ENCODE measurements at places on chromosomes 13 and 19.

GRCh38 chr13:43364210-43365038 lies 341.0 kb downstream of the DNAJC15 start:
- DNase-seq: peak; percentile 84

DNA sequence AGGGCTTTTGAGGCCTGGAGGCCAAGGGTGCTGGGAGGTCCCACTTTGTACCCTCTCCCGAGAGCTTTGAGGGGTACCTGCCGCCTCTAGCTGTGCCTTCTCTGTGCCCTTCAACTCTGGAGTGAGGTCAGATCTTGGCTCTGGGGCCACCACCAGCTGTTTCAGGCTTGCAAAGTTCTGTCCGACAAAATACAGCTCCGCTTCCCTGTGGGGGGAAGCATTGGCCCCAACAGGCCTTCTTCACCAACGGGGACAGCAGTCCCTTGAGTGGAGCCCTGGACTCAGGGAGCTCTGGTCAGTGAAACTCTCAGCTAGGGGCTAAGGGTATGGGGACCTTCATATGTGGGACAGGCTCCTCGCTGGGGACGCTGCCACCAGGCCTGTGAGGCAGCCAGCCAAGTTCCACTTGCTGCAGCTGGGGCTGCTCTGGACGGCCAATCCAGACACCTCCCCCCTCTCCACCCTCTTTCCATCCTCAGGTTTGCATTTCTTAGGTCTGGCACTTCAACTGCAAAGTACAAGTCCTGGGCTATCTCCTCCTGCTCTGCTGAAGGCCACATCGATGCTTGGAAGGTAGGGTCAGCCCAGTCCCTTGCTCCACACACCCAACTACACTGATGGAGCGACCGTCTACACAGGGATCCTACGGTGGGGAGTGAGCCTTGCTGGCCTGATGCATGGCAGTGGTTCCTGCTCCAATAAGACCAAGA lies 46.8 kb downstream of the C13orf46 start:
- DNase-seq: no peak

DNA sequence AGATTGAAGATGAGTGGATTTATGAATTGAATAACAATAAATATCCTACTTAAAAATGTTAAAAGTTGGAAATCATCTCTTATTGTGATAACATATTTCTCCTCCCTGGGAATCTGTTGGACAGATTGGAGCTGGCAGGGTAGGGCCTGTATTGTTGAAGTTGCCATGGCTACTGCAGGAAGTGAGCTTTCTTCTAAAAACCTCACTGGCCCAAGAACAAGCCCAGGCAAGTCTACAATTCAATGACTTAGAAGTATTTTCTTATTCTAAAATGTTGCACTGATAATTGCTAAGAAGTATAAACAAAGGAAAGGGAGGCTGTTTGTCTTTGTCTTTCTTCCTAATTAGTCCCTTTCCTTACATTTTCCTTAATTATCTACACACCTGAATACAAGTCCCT lies 112.1 kb downstream of the DLEU7 start:
- no peak for DNase-seq

DNA sequence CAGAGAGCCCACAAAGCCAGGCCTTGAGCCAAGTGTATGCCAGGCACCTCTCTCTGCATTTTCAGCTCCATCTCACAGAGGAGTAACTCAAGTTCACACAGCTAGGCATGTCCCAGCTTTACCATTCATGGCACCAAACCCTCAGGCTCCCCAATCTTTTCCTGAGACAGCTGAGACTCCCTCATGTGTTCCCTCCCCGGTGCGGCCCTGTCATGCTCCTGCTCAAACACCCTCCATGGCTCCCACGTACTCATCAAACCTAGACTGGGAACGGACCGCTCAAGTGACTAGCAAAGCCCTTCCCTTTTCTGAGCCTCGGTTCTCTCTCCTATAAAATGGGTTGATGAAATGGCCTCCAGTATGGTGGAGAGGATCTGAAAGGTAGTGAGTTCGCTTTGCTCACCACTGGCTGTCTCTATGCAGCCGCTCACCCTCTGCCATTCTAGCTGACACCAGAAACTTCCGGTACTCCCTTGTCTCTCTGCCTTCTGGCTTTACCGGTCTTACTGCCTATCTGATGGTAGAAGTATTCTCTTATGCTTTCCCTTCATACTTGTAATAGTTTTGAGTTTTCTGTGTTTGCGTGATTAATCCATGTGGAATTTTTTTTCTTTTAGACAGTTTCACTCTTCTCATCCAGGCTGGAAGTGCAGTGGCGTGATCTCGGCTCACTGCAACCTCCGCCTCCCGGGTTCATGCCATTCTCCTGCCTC lies 7.8 kb upstream of the SLC44A2 start:
- peak; percentile 90 for DNase-seq

DNA sequence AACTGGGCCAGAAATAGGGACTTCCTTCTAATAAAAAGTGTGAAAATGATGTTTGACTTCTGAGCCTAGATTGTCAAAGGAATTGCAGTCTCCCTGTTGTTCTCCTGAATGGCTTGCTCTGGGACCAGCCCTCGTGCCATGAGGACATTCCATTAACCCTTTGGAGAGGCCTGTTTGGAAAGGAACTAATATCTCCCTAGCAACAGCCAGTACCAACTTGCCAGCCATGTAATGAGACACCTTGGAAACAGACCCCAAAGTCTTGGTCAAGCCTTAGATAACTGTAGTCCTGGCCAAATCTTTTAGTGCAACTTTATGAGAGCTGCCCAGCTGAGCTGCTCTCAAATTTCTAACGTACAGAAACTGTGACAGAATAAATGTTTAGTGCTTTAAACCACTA lies 8.2 kb upstream of the SIAH3 start:
- DNase-seq: no peak

- DNase-seq: peak; percentile 29
These were observed 322.8 kb upstream of the EDNRB start for GRCh38 chr13:78241278-78241919.

- DNase-seq: peak; percentile 57
These were observed at the start of gene TRPM4 for GRCh38 chr19:49157445-49158224. Gene TRPM4 (plus strand): TSS chr19:49157792. CDS start chr19:49157867, 75 bp downstream.

- DNase-seq: no peak
These were observed 221.9 kb upstream of the PCDH17 start for GRCh38 chr13:57409656-57410055.

GRCh38 chr13:32956595-32956933 lies 59.7 kb upstream of the KL start:
- DNase-seq: no peak

- DNase-seq: peak; percentile 21
These were observed 27.6 kb downstream of the DNAJC3 start for GRCh38 chr13:95704510-95704909.

DNA sequence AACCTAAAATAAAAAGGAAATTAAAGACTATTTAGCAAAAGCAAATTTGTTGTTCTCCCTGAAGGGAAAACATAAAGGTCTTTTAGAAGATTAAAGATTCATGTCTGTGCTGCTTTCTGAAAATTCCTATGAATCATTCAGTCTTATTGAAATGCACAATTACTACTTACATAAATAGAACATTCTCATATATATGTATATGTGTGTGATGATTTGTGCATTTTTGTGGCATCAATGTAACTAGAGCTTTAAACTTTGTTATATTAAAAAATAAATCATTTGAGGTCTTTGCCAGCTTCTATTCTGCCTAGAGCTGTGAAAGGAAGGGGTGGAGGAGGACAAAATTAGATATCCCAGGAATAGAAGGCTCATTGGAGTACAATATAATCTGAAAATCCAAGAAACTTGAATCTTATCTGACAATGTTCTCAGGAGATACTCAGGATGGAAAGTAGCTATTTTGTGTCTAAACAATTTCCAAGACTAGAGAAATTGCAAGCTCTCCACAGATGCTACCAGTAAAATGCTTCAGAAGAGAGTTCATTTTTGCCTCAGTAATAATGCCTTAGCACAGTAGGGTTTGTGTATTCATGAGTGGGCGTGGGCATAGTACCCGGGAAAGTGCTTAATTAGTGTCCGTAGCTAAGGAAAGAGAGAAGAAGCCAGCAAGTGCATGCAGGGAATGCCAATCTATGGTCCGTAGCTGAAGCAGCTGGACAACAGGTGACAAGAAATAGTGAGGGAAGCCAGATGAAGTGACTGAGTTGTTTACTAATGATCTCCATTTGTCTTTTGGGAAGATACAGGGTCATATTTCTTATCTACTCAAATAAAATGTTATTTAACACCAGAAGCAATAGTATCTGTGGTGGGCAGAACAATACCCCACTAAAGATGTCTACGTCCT lies 395.5 kb upstream of the NBEA start:
- no peak for DNase-seq

DNA sequence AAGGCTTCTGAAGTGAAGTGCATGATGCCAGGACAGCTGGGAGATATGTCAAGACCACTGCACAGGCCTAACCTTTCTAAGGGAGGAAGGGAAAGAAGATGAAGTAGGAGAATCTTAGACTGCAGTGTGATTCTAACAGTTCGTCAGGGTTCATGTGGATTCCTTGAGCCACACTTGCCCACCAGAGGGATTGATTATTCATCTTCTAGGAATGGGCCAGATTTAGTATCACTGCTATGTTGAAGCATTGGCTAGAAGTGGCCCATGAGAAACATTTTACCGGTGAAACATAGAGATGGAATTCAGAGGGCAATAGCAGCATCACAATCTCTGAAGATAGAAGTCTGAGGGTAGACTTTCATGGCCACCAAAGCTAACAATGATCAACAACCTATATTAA lies 550.8 kb upstream of the SLITRK1 start:
- DNase-seq: peak; percentile 50

GRCh38 chr13:113129480-113129879 lies 6.9 kb downstream of the F10 start:
- DNase-seq: no peak

- DNase-seq: no peak
These were observed 1086.6 kb downstream of the UQCRFS1 start for GRCh38 chr19:28126135-28126898.

DNA sequence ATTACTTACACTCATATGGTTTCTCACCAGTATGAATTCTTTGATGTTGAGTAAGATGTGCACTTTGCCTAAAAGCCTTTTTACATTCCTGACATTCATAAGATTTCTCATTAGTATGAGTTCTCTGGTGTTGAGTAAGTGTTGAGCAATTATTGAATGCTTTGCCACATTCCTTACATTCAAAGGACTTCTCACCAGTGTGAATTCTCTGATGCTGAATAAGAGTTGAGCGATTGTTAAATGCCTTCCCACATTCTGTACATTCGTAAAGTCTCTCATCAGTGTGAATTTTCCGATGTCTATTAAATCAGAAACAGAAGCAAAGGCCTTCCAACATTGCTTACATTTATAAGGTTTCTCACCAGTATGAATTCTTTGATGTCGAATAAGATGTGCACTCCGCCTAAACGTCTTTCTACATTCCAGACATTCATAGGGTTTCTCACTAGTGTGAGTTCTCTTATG lies 14.2 kb upstream of the ZFP30 start:
- DNase-seq: peak; percentile 10

DNA sequence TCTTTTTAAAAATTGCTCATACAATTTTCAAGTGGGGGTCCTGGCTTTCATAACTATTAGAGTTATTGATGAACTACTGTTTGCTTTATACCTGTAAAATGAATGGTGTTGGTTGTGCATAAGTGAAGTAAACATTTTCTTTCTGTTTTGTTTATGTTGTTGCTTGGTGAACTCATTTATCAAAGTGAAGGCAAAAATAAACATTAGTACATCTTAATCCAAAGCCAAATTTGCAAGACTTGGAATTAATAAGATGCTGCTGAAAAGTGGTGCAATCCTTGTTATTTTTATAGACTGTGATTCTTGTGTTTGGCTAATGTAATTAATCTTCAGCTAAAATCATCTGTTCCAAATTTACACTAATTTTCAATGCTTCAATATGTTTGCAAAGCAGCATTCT lies 24.4 kb upstream of the DCT start:
- DNase-seq: no peak

GRCh38 chr13:90365130-90365529 lies 982.4 kb upstream of the MIR17HG start:
- DNase-seq: peak; percentile 51

GRCh38 chr19:19458110-19458816 lies 52.8 kb downstream of the GATAD2A start:
- DNase-seq: no peak

DNA sequence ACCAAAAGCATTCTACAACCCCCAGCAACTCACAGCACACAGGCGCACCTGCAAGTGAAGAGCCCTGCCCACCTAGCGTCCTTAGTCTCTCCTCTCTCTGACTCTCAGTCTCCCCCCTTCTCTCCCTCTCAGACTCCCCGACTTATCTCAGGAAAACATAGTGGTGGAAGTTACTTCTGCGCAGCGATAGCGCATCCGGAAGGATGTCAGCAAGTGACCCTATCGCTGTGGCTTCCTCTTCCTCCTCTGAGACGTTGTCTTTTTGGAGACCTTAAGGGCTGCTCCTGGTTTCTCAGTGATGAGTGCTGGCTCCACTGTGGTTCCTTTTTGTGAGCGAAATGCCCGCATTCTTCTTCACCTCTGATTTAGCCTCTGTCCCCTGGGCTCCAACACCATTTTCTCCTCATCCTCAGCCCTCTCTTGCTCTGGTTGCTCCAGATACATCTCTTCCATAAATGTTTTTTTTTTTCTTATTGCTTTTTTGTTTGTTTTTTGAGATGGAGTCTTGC lies 1.4 kb upstream of the YIF1B start:
- no peak for DNase-seq

DNA sequence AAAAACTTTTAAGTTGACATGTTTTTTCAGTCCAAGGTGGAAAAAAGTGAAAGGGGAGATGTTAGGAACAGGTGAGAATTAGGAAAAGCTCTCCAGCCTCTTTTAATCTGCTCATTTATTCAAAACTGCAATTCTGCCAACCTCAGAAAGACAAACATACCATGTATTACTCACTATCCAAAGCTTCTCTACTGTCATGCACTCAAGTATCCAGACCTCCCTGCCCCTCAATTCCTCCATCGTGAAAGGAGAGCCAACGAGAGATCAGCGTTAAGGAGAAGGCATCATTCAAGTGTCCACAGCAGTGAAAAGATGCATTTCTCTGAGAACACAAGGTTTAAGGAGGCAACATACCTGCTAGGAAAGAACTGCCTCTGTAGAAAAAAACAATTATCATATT lies 24.5 kb downstream of the DIAPH3 start:
- peak; percentile 39 for DNase-seq

DNA sequence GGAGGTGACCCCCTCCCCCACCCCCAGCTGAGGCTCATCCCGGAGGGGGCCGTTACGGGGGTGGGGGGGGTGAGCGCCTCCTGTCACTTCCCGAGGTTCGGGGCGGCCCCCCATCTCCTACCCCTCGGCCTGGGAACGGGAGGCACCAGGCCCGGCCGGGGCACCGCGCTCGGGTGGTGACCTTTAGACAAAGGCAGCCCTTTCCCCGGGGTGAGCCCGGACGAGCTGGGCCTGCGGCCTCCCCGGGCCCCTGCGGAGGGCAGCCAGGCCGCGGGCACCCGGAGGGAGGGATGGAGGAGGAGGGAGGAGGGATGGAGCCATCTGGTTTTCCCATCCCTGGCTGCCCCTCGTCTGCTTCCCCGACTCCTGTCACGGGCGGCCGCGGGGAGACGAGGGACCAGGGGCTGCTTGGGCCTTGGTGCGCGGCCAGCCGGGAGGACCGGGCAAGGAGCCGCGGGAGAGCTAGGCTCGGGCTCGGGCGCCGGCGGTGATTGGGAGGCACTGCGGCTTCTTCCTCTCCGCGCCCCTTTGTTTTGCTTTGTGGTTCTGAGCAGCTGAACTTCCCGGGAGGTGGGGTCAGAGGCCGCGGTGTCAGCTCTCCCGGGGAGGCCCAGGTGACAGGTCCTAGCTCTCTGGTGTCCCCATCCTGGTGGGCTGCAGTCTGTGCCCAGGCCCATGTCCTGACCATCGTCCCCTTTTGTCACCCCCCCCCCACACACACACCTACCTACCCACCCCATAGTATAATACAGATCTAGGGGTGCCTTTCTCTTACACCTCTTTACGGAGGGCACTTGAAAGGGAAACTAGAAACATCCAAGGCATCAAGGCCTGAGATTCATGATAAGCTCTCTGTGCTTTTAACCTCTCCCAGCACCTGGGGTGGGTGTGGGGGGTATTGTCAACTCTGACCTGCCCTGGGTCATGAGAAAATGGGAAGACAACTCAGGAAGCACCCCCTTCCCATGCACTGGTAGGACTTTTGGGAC lies 1.3 kb downstream of the BICRA start:
- peak; percentile 38 for DNase-seq

Measured in amniotic epithelial cell (primary cell).